NCI-H1092 treated with DMSO at 0.1 percent for 48 hours (cell line): ENCODE measurements at places on chromosomes 4 and X.
A peak's percentile ranks its signal among the peaks of the same experiment; 100 is the strongest.

- DNase-seq, result no peak
Measured at GRCh38 chr4:47814618-47815295, 23.1 kb downstream of the CORIN start.

DNA sequence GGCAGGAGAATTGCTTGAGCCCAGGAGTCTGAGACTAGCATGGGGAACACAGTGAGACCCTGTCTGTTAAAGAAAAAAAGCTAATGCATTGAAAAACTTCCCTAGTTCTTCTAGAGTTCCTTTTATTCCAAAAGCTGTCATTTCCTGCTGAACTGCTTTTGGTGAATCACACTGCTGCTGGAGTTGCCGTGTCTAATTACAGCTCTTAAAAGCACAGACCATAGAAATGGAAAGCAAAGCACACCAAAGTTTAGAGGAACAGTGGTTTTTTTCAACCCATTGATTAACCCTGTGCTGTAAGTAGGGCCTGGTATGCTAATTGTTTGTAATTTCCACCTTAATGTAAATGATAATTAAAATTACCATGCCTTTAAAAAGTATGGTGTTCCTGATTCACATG is 52.4 kb downstream of the SEPTIN11 start:
- DNase-seq, result no peak

GRCh38 chr4:22434895-22435294 is 81.0 kb downstream of the ADGRA3 start:
- DNase-seq, result peak; percentile 36

DNA sequence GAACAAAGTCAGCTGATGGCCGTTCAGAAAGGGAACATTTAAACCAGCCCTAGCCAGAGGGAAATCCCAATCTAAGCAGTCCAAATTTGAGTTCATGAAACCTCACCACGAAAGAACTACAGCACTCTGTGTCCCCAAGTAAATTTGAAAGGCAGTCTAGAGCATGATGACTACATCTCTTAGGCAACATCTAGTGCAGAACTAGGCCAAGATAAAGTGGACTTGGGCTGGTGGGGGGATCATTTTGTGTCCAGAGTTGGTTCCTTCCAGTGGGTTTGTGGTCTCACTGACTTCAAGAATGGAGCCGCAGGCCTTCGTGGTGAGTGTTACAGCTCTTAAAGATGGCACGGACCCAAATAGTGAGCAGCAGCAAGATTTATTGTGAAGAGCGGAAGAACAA is 64.9 kb downstream of the KLHL4 start:
- no peak for DNase-seq

GRCh38 chr4:11132478-11132877 is 296.2 kb downstream of the HS3ST1 start:
- no peak for DNase-seq

DNA sequence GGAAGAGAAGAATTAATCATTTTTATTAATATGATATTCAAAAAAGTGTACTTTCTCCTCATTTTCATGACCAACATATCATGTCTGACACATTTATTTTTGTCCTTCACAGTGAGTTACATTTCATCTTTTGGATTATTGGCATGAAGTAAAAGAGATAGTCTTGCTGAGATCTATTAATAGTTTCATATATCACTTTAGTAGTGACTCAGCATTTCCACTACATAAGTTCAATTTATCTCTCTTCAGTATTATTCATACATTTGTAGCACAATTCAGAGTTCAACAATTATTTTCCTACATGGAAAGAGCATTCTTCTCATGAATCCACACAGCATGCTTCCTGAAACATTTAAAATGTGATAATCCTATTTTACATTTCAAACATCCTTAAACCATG is 1461.1 kb downstream of the TECRL start:
- no peak for DNase-seq

DNA sequence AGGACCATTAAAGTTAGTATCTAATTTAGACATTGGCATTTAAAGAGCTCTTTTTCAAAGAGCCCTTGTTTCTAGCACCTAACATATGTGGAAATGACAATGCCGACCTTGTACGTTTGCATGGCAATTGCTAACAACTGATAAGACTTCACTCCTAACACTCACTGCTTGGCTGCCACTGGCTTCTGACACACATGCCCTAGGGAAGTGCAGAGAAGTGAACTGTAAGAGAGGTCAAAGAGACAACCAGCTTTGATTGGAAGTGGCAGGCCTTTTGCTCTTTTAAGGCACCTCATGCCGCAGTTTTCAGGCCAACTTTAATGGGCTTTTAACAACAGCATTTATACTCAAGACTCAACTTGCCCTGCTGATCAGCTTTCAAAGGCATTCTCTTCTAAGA is 158.4 kb downstream of the RAB28 start:
- DNase-seq, result no peak

DNA sequence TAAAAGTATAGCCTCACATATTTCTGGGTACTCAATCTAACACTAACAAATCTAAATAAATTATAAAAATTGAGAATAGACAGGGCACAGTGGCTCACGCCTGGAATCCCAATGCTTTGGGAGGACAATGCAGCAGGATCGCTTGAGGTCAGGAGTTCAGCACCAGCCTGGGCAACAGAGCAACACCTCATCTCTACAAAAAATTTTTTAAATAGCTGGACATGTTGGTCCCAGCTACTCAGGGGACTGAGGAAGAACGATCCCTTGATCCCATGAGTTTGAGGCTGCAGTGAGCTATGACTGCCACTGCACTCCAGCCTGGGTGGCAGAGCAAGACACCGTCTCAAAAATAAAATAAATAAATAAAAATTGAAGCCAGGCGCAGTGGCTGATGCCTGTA is 192.7 kb downstream of the LRBA start:
- no peak for DNase-seq
